EL (cell line): ENCODE measurements at places on chromosomes 7 and 10.
A peak's percentile ranks its signal among the peaks of the same experiment; 100 is the strongest.

DNA sequence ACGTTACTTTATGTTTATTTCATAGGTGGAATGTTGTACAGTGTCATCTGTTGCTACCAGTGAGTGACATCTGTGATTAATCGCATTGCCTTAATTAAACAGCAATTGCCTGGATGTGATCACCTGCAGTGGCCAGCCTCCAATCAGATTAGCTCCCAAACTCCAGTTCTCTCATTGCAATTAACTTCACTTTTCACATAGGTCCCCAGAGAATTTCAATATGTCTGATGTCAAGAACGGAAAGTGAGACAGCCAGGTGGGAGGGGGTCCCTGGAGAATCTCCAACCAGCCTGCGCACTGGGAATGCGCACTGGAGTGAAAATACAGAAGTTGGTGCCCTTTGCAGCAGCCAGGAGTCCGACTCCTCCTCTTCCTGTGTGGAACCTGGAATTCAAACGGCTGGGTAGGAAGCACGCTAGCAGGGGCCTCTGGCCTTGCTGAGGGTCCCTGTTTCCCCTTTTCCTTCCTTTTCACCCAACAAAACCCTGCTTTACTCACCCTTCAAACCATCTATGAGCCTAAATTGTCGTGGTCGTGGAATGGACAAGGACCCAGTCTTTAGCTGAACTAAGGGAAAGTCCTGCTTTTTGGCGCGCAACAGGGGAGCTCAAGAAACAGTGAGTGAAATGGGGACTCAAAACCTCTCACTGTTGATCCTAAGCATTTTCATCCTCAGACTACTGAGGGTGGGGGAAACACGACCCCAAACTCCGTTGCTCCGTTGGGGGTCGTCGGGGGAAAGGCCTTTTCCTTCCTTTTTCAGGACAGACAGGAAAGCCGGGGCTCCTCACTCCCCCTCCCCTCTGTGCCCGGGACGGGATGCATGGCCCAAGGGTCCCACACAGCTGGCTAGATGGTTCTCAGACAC is 1355.5 kb upstream of the LRRTM3 start:
- DNase-seq, result peak; percentile 42

- no peak for DNase-seq
Measured at GRCh38 chr10:127735156-127735555, 1.8 kb upstream of the FOXI2 start.

- no peak for DNase-seq
Measured at GRCh38 chr7:133102276-133103060, 20.6 kb upstream of the CHCHD3 start.

DNA sequence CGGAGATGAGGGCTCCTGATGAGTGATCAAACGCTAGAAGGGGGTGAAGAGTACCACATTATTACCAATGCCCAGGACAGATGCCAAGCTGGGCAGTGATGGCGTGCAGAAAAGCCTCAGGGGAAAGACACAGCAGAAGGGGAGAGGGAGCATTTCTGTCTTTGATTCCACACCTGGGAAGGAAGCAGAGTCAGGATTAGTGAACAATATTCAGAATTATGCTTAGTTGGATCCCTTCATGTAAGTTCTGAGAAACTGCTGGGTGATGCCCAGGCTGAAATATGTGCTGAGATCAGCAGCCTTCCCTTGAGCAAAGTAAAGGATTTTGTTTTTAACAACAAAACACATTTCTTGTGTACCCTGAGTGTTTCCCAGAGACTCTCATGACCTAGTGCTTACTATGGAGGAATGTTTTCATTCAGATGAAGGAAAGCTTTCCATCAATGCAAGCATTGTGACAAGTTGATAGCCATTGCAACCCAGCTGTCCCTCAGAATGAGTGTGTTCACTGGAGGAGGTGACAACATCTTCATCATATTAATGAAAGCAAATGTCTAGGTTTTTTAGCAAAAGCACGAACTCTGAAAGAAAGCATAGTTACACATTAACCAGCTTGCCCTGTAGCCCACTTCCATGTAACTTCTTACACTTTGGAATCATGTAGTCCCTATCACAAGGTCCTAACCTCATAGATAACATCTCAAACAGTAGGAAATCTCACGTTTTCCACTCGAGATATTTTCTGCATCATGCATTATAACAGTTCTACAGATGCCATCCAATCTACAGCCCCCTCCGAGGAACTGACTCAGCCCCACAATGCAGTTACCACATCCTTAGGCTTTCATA is 23.8 kb upstream of the AKR1C1 start:
- DNase-seq, result no peak

DNA sequence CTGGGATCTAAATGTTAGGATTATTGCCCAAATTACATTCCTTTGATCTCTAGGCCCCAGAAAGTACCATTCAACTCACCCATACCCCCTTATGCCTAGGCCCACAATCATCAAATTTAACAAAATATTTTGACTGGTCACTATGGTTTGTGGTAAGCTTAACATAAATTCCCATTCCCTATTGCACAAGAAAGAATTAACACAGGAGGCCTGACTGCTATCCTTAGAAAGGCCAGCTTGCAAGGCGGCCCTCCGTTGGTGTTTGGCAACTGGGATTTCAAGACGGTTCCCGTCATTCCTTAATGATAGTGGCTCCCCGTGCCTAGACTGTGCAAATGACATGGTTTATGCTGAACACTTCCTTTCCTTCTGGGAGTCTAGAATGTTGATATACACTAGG is 29.6 kb downstream of the ARHGAP21 start:
- DNase-seq, result no peak

- DNase-seq, result no peak
Measured at GRCh38 chr10:122182308-122182707, 88.8 kb upstream of the BTBD16 start.

GRCh38 chr7:151459726-151460473 is 20.0 kb upstream of the CRYGN start:
- DNase-seq, result peak; percentile 95

GRCh38 chr7:96416116-96416515 is 94.2 kb upstream of the SLC25A13 start:
- DNase-seq, result no peak

- no peak for DNase-seq
Measured at GRCh38 chr7:31120800-31121513, 68.8 kb downstream of the ADCYAP1R1 start.
